WTC11 (cell line): ENCODE measurements at places on chromosomes 1 and 21. TPM values are rescaled to one million over a fixed set of nuclear protein-coding genes. Genes with fewer than 3 reads are reported as not detected.

DNA sequence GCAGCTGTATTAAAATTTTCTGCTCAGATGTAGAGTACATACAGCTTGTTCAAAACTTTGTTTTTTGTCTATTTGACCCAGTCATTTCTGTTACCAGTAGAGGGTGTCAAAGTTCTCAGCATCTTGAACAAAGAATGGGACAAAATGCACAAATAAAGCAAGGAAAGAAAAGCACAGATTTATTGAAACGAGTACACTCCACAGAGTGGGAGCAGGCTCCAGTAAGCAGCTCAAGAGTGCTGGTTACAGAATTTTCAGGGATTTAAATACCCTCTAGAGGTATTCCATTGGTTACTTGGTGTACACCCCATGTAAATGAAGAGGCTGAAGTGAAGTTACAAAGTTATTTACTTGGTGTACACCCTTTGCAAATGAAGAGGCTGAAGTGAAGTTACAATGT, 8.9 kb upstream of the PRMT6 start:
- no peak for DNase-seq

DNA sequence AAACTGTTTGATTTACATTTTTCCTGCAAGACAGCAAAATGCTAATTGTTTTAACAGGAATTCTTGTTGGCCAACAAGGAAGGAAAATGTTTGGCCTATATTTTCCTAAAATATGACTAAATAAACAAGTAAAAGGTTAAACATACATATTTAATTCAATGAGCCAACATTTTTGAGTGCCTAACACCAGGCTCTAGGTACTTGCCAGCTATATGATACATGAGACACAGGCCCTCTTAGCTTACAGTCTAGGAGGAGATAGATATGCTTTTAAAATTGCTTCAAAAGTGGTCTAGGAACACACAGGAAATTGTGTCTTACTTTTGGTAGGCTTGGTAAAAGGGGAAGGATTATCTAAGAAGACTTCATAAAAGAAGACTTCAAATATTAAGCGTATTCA, 50.9 kb downstream of the PIGK start:
- DNase-seq = no peak

GRCh38 chr1:181128592-181129497, 40.3 kb downstream of the IER5 start:
- no peak for DNase-seq

GRCh38 chr1:107843989-107844388, 121.0 kb downstream of the VAV3 start:
- DNase-seq = no peak

- DNase-seq = peak; percentile 45
Observed at GRCh38 chr1:40861224-40862003, 749 bp downstream of the CITED4 start.

- no peak for DNase-seq
Observed at GRCh38 chr1:84253891-84254290, 47.6 kb upstream of the SAMD13 start.

DNA sequence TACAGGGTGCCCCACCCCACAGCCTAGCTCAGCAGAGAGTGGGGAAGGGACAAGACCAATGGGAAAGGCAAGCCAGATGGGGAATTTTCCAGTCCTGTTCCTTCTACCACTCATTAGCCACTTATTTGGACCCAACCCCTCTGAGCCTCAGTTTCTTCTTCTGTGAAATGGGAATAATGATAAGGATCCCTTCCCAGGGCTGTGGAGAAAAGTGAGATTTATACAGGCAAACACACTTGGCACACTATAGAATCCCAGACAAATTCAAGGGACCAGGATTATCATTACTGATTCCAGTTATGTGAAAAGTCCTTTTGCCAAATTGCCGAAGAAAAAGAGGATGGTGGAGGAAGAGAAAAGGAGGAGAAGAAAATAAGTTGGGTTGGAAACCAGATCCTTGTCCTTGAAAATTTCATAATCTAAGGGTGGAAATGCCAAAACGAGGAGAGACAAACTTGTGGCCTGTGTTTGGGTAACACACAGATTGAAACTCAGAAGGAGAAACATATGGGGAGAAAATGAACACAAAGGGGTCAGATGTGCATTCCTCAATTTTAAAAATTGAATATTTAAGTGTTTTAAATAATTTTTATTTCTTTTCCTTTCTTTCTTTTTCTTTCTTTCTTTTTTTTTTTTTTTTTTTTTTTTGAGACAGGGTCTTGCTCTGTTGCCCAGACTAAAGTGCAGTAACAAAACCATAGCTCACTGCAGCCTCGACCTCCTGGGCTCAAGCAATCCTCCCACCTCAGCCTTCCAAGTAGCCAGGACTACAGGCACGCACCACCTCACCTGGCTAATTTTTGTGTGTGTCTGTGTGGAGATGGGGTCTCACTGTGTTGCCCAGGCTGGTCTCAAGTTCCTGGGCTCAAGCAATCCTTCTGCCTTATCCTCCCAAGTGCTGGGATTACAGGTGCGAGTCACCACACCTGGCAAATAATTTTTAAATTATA, 9.6 kb downstream of the CAPN2 start:
- no peak for DNase-seq

GRCh38 chr1:78836726-78837125, 169.8 kb downstream of the ADGRL4 start:
- no peak for DNase-seq

DNA sequence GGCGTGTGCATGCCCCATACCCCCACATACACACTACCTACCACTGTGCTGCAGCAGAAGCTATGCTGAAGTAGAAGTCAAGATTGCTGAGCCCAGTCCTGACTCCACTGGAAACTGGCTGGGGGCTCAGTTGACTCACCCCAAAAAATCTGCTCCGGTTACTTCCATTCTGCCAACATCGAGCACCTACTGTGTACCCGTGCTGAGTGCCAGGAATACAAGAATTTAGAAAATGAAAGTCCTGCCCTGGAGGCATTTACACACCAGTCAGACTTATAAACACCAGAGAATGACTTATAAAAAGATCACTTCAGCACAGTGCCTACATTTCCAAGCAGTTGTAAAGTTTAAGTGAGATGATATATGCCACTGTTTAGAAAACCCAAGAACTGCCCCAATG, 99.1 kb downstream of the NMNAT2 start:
- no peak for DNase-seq

GRCh38 chr1:59290193-59290949, 6.5 kb upstream of the FGGY start:
- DNase-seq = peak; percentile 53

GRCh38 chr1:147851149-147851548, 51.4 kb upstream of the GJA8 start:
- no peak for DNase-seq

Gene C4BPA
- 0.23 to 0.39 TPM (median 0.30 TPM) in 3 replicates for total RNA-seq

Gene TRIM17
- total RNA-seq = 1.5 to 2.7 TPM (median 2.6 TPM) in 3 replicates

Gene THEM5
- not detected in 3 replicates for total RNA-seq

Gene TBX19
- 1.2 to 1.3 TPM (median 1.2 TPM) in 3 replicates for total RNA-seq

Gene RAB25
- total RNA-seq = 61.9 to 82.8 TPM (median 82.5 TPM) in 3 replicates

Gene TMEM82
- 0.48 to 1.4 TPM (median 0.94 TPM) in 3 replicates for total RNA-seq
